Activated CD4-positive, alpha-beta T cell treated with anti-CD3 and anti-CD28 coated beads, Interleukin-2, amount 10 ng/mL, durations not matched to agents 24 days and 14 days (primary cell): ENCODE measurements at places on chromosomes 6 and 20. TPM values are rescaled to one million over a fixed set of nuclear protein-coding genes. Genes with fewer than 3 reads are reported as not detected.

The ACTL10 gene
- total RNA-seq: 3.7 TPM in 2 replicates

The IP6K3 gene
- not detected in 2 replicates for total RNA-seq

The CD93 gene
- 1.5 and 1.7 TPM in 2 replicates for total RNA-seq

The BPIFB1 gene
- total RNA-seq: not detected in 2 replicates

- DNase-seq: no peak
Measured at GRCh38 chr6:33808641-33809180, 4.9 kb upstream of the MLN start.
